ENCODE measurements at places on chromosomes 16 and 17. TPM values are rescaled to one million over a fixed set of nuclear protein-coding genes. Genes with fewer than 3 reads are reported as not detected.

WNT9B gene
- total RNA-seq: not detected

ADAD2 gene
- 0.43 TPM for total RNA-seq

AATK gene
- total RNA-seq: 0.81 TPM

SOX8 gene
- 2.1 TPM for total RNA-seq

TMIGD1 gene
- not detected for total RNA-seq

DNA sequence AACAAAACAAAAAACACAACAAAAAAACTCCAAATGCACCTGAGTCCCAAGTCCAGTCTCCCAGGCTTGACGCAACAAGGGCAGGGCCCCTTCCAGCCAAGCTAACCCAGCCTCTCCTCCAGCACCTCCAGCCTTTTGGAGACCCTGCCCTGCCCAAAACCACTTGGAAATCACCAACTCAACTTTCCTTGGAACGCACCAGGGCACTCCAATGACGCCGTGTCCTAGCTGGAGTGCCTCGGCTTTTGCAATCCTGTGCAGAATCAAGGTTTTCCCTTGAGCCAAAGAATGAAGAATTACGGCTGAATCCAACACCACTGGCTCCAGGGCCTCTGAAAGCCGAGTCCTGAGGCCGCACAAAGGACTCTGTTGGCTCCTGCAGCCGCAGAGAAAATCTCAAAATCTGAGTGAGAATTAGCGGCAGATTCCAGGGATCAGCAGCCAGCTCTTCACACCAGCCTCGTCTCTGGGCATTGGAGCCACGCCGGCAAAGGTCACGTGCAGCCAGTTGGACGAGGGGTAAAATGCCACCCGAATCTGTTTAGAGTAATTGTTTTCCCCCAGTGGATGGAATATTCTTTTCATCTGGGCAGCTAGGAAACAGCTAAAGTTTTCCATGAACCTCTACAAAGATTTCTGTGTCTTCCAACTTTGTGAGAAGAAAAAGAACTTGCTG, 9.7 kb upstream of the BAIAP2 start:
- H3K4me3 ChIP-seq: no peak overlapping the region
- H3K4me1 ChIP-seq: peaks cover 5% of the 10 kb centered on the region
- peaks cover 9% of the 10 kb centered on the region for H3K36me3 ChIP-seq
- peaks cover 7% of the 10 kb centered on the region for H3K27me3 ChIP-seq
- no peak for DNase-seq

DNA sequence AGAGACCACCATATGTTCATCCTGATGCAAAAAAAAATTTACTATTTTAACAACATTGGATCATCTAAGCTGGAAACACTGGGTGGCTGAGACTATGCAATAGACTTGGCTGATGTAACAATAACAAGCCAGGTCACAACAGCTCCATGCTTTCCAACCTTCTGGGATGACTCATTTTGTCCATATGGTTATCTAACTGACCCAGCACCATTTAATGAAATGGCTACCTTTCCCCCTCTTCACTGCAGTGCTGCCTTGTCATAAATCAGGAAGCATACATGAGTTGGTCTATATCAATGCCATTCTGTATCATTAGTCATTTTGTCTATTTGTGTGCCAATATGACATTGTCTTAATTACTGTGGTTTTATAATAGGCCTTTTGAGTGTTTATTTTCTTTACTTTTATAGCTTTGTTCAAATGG, 217.6 kb upstream of the KCNJ16 start:
- H3K4me1 ChIP-seq: no peaks in the 10 kb centered on the region
- no peak overlapping the region for H3K27ac ChIP-seq
- peaks cover 2% of the 10 kb centered on the region for H3K36me3 ChIP-seq
- no peak for DNase-seq
- H3K27me3 ChIP-seq: no peaks in the 10 kb centered on the region

Data from activated T-cell treated with anti-CD3 and anti-CD28 coated beads, Interleukin-2, amount 50 U/mL, for 72 hours (primary cell).